ENCODE measurements at places on chromosomes 12 and 14. TPM values are rescaled to one million over a fixed set of nuclear protein-coding genes. Genes with fewer than 3 reads are reported as not detected.

The CLEC4D gene
- not detected for total RNA-seq

The ACSS3 gene
- total RNA-seq: 6.7 TPM

DNA sequence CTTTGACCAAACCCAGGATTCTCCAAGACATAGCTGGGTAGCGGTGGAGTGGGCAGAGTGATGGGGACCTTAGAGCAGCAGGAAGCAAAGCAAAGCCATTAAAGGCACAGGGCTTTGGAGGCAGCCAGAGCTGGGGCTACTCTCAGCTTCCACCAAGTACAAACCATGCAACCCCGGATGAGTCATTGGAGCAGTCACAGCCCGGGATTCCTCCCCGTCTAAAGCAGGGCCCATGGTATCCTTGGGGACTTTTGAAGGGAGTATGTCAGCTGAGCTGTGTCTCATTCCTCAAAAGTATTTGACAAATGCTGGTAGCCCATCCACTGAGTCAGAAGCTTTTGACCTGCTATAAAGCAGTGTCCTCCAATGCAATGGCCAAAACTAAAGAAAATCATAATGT is 9.7 kb upstream of the IFI27 start:
- H3K36me3 ChIP-seq: no peaks in the 10 kb centered on the region
- peaks cover 8% of the 10 kb centered on the region for H3K4me1 ChIP-seq
- no peak for DNase-seq
- no peak overlapping the region for H3K27ac ChIP-seq
- H3K27me3 ChIP-seq: no peaks in the 10 kb centered on the region

DNA sequence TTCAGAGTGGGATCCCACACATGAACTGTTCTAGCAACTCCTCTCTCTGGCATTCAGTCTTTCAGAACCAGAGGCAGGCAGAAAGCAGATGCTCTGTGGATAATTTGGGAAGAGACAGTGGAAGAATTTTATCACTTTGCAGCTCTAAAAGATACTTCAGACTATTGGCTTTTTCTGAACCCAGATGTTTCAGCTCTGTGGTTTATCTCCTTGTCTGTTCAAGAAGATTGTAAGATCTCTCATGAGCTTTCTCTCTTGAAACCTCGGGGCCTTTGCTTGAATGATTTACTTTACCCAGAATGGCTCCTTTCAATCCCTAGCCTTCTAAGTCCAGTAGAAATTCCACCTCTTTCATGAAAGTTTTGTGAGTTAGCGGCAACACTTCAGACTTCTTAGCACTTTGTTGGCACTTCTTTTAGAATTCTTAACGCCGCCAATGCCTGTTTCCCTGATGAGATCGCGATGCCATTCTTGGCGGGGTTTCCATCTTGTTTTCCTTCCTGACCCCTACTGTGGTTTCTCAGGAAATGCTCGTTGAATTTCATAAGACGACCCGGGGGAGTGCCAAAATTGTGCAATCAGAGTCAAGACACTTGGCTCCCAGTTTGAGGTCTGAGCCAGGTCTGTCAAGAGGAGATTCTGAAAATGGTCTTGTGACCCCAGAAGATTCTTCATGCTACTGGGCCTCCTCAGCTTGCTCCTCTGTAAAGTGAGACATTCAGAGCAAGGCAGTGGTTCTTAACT is 107.0 kb upstream of the PRICKLE1 start:
- no peaks in the 10 kb centered on the region for H3K36me3 ChIP-seq
- no peaks in the 10 kb centered on the region for H3K4me1 ChIP-seq
- H3K27ac ChIP-seq: peak overlapping the region; percentile 13
- no peak overlapping the region for H3K4me3 ChIP-seq

The CD163 gene
- 14.9 TPM for total RNA-seq

- no peak for DNase-seq
- no peaks in the 10 kb centered on the region for H3K27me3 ChIP-seq
- no peak overlapping the region for H3K27ac ChIP-seq
Observed at GRCh38 chr14:58104808-58105207, 47.2 kb downstream of the ARMH4 start.

- no peaks in the 10 kb centered on the region for H3K27me3 ChIP-seq
- no peaks in the 10 kb centered on the region for H3K36me3 ChIP-seq
- DNase-seq: no peak
- no peaks in the 10 kb centered on the region for H3K4me1 ChIP-seq
- H3K27ac ChIP-seq: no peak overlapping the region
- H3K4me3 ChIP-seq: no peak overlapping the region
Observed at GRCh38 chr12:103905730-103906349, 24.4 kb upstream of the HSP90B1 start.

GRCh38 chr14:70097576-70098249 is 91.0 kb downstream of the SLC8A3 start:
- no peaks in the 10 kb centered on the region for H3K36me3 ChIP-seq
- H3K27me3 ChIP-seq: peaks cover 29% of the 10 kb centered on the region
- no peak overlapping the region for H3K27ac ChIP-seq
- peaks cover 15% of the 10 kb centered on the region for H3K4me1 ChIP-seq
- H3K4me3 ChIP-seq: no peak overlapping the region

GRCh38 chr12:51973560-51973959 is 22.1 kb downstream of the ACVR1B start:
- no peak overlapping the region for H3K4me3 ChIP-seq
- H3K27me3 ChIP-seq: no peaks in the 10 kb centered on the region
- H3K36me3 ChIP-seq: peaks cover 7% of the 10 kb centered on the region
- peaks cover 49% of the 10 kb centered on the region for H3K4me1 ChIP-seq
- H3K27ac ChIP-seq: peak overlapping the region; percentile 0
- no peak for DNase-seq

DNA sequence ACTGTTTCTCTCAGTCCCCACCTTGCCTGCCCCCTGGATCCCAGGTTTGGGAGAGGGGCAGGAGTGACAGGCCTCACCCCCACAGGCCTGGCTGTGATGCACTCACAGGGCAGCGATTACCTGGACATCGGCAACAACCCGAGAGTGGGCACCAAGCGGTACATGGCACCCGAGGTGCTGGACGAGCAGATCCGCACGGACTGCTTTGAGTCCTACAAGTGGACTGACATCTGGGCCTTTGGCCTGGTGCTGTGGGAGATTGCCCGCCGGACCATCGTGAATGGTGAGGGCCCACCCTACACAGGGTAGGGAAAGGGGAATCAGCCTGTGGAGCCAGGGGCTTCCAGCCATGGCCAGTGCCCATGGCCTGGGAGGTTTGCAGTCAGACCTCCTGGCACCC is 8.6 kb downstream of the ACVRL1 start:
- no peak overlapping the region for H3K27ac ChIP-seq
- H3K27me3 ChIP-seq: no peaks in the 10 kb centered on the region
- no peak for DNase-seq

DNA sequence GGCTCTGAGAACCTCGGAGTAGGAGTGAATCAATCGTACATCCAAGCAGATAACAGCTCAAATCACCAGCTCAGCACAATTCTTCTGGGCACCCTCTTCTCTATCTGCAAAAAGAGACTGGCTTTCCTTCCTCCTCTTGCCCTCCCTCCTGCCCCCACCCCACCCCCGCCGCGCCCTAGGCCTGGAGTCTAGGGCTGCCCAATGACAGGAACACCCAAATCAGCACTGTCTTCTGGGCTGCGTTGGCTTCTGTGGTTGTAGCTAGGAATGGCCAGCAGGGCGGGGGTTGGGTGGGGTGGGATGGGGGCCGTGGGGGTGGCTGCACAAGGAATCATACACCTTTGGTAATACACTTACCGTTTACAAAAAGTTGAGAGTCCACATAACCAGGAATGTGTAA is 28.0 kb upstream of the TMCC3 start:
- no peak overlapping the region for H3K27ac ChIP-seq
- H3K27me3 ChIP-seq: no peaks in the 10 kb centered on the region
- H3K36me3 ChIP-seq: no peaks in the 10 kb centered on the region
- H3K4me1 ChIP-seq: no peaks in the 10 kb centered on the region
- DNase-seq: no peak

DNA sequence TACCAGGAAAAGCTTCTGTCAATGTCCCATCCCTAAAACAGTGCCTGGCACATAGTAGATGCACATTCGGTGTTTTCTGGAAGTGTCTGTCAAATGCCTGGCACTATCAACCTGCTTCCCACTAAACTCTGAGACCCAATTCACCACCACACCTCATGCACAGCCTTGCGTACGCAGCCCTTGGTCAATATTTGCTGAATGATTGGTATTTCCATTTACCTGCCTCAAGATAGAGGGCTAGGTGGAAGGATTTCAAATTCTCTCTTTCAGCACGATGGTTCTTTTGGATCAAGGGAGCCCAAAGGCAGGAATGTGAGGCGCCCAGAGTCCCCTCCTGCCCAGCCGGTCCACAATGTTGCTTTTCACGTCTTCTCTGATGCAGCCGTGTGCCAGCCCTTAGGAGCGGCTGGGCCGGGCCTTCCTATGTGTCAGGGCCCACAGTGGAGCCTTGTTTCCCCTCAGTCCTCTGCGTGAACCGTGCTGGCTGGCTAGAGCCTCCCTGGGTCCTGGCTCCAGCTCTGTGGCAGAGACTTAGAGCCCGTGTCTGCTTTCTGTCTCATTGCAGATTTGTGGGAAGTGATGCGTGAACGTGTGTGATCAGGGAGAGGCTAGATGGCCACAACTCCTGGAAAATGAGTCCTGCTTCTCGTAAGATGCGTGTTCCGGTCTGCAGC is 99.9 kb upstream of the RFLNA start:
- no peaks in the 10 kb centered on the region for H3K36me3 ChIP-seq
- H3K27me3 ChIP-seq: no peaks in the 10 kb centered on the region
- no peak for DNase-seq

The CLEC6A gene
- total RNA-seq: not detected

GRCh38 chr14:65187421-65188049 is 85.2 kb upstream of the MAX start:
- H3K27ac ChIP-seq: no peak overlapping the region
- no peak for DNase-seq
- H3K27me3 ChIP-seq: no peaks in the 10 kb centered on the region
